Activated CD4-positive, alpha-beta T cell treated with anti-CD3 and anti-CD28 coated beads for 4 hours (primary cell): ENCODE measurements at places on chromosomes 6 and 20.
A peak's percentile ranks its signal among the peaks of the same experiment; 100 is the strongest.

DNA sequence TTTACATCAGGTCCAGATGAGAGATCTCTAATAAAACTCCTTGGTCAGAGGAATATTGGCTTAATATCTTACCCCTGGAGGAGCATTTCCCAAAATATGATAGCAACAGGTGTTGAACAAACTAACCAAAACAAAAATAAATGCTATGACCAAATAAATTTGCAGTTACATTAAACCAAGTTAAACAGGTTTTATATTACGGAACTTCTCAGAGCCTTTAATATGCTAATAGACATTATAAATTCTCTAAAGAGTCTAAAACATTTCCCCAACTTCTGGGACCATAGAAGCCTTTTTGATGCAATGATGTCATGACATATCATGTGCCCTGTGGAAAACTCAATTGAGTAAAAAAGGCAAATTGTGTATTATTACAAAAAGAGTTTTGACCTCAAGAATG lies 90.9 kb upstream of the ARMC2 start:
- DNase-seq: no peak

DNA sequence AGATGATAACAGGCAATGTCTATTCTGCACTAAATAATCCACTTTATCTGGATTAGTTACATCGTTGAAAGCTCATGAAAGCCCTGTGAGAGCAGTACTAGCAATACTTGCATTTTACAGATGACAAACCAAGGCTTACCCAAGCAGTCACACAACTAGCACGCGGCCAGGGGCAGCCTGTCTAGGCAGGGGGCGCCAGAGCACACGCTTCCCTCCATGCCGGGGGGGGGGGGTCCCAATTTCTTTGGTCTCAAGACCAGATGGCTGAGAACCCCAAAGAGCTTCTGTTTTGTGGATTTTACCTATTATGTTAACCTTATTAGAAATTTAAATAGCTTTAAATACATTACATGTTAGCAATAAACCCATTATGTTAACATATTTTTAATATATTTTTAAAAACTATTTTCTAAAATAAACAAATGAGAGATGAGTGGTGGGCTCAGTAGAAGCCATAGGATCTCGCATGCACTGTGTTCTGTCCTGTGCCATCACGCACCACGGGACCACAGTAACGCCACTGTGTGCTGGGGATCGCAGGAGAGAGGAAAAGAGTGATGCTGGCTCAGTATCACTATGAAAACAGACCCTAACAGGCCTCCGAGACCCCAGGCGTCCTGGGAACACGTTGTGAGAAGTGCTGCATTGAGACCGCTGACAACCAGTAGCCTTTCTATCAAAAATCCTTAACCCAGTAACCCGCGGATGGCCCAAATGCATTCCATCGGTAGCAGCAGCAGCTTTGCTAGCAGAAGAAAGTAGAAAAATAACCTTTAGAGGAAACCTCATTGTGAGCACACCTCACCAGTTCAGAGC lies 5.3 kb upstream of the PRR18 start:
- DNase-seq: peak; percentile 50

DNA sequence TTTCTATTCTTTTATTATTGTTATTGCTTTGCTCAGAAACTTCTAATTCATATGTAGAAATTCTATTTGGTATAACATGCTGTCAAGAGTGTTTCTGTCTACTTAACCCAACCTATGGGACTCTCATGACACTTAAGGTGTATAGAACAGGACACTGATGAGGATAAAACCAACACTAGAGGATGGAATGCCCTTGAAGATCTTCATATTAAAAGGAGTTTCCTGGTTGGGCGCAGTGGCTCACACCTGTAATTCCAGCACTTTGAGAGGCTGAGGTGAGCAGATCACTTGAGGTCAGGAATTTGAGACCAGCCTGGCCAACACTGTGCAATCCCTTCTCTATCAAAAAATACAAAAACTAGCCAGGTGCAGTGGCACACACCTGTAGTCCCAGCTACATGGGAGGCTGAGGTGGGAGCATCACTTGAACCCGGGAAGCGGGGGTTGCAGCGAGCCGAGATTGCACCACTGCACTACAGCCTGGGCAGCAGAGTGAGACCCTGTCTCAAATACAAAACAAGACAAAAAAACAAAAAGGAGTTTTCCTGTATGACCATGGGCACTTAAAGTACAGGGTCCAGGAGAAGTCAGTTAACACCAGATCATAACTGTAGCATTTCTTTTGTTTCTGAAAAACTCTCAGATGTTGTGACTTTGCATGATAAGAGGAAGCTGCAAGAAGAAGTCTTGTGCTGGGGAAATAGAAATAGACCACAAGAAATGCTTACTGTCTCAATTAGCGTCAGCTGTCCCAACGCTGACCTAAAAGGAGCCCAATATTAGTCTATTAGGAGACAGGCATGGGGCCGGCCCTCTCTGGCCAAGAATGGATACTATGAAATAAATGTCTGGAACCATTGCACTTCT lies 38.9 kb upstream of the CD2AP start:
- DNase-seq: no peak

DNA sequence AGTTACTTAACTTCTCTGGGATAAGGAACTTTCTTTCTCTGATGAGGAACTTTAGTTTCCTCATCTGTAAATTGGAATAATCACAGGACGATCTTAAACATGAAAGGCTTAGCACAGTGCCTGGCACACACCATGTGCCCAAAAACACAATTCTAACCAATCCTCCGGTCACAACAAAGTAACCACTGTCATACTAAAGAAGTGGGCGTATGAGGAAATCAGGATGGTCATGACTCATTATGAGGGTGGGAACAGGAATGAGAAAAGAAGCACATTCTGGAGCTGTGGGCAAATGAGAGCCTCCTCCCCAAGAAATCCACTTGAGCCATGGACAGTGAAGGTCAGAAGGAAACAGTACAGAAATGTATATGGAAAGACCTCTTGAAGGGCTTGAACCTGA lies 82.9 kb downstream of the LRFN2 start:
- no peak for DNase-seq

GRCh38 chr6:23620911-23621401 lies 505.1 kb upstream of the NRSN1 start:
- DNase-seq: no peak

DNA sequence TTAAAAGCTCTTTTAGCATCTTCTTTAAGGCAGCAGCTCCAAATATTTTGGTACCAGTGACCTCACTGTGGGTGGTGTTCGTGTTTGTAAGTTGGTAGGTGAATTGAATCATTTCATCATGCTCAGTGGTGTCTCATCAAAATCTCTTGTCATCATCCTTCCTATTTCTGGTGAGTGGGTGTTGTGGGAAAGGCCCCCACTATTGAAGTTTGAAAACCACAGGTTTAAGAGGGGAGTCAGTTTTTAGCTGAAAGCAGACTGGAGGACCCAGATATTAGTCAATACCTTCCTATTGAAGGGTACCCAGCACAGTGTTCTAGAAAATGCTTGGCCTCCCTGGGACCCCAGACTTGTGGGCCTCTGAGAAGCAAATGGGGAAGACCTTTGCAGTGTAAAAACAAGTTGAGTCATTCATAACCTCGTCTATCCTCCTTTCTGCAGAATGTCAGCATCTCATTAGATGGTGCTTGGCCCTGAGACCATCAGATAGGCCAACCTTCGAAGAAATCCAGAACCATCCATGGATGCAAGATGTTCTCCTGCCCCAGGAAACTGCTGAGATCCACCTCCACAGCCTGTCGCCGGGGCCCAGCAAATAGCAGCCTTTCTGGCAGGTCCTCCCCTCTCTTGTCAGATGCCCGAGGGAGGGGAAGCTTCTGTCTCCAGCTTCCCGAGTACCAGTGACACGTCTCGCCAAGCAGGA lies 3.7 kb downstream of the PIM1 start:
- DNase-seq: peak; percentile 58

- no peak for DNase-seq
Measured at GRCh38 chr6:151690768-151691562, 116.5 kb upstream of the ESR1 start.

DNA sequence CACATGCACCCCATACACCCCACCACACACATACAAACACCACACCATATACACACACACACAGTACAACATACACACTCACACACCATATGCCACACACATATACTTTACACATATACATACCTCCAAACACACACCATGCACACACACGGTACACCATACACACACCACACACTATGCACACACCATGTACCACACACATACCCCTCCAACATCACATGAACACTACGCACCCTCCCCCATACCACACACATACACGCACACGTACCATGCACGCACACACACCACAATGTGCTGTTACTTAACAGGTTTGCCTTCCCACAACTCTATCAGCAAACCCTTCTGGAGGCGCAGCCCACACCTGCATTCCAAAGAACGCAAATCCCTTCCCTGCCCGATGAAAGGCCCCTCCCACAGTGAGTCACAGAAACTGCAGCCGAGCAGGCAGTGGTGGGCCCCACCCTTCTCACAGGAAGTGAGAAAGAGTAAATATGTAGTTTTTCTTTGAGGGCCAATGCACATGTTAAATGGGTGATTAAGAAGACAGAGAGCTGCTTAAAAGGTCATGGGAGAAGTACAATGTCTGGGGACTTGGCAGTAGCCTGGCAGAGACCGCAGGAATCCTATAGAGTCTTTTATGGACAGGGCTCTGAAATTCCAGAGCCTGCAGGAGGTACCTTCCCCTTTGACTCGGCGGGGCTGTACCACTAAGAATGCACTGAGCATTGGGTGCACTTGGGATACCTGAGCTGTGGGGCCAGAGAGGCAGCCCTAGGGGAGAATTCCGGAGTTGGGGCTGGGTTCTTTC lies 34.1 kb upstream of the EZR start:
- DNase-seq: peak; percentile 90
